ENCODE measurements at places on chromosomes 4 and X.

DNA sequence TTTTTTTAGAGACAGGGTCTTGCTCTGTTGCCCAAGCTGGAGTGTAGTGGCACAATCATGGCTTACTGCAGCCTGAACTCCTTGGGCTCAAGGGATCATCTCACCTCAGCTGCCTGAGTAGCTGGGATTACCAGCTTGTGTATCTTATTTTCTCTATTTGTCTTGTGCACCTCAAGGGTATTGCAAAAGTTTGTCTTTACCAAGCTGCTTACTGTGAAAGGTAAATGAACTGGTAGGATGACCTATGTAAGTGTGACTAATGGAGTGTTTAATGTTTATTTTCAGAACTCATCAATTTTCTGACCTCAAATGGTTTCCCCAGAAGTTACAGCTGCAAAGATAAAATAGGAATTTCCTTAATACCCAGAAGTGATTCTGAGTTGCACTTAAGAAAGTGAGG, 5.3 kb upstream of the FGA start:
- DNase-seq: no peak

DNA sequence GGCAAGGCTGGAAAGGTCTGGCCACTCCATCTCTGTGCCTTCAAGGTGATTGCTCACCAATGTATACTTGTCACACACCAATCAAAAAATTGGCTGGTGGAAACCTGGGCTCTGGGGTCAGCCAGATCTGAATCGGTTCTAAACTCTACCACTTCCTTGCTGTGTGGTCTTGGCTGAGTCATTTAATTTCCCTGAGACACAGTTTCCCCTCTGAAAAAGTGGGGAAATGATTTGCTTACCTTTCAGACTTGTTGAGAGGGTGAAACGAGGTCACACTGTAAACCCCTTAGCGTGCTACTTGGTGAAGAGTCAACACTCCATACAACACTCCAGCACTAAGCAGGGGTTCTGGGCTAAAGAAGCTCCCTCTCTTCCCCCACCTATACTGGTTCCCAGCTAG, 252.3 kb upstream of the ZIC3 start:
- DNase-seq: no peak

GRCh38 chr4:181687116-181687515, 556.1 kb upstream of the TENM3 start:
- no peak for DNase-seq

GRCh38 chrX:16617382-16617781, 32.6 kb upstream of the S100G start:
- DNase-seq: no peak

GRCh38 chr4:170736710-170737109, 647.0 kb upstream of the AADAT start:
- DNase-seq: no peak

DNA sequence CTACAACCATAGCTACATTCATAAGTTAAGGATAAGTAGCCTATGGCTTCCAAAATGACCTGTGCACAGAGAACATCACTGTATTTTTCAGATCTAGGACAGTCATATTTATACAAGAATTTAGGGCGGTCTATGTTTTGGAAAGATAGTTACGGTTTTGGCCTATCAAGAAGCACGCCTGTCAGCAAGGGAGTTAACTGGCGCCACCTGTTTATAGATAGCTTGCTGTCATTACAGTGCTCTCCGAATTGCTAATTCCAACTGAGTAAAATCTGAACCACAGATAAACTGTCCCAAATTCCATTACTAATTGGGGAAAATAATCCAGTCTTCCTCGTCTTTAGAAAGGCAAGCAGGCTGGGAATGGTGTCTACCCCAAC, 646 bp downstream of the ABCB7 start:
- DNase-seq: no peak

DNA sequence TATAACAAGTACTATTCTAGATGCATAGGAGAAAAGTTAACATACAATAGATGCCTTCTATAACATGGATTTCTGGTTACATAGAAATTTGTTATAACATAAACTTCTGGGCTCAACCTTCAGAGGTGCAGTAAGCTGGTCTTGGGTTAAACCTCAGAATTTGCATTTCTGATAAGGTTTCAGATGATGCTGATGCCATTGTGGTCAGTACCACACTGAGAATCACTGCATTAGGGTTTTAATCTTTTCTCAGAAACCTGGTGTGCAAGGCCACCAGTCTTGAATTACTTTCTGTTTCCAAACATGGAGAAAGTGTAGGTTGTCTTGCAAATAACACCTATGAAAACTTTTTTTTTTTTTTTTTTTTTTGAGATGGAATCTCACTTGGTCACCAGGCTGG, 146.2 kb downstream of the SPOCK3 start:
- DNase-seq: no peak

DNA sequence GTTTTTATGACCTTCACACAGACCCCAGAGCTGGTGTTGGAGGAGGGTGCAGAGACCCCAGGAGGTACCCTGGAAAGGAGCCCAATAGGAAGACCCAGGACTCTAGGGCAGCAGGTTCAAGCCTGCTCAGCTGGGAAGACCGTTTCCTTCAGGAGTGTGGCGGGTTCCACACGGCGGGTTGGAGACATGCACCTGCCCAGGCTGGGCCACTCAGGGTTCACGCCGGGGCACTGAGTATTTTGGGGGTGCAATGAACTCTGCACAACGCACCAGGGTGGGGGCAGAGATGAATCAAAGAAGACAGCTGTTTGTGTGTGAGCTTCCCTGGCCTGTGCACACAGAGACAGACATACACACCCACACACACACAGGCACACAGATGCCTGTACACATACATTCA, 52.5 kb upstream of the PPP2R3B start:
- no peak for DNase-seq

GRCh38 chr4:76996445-76996844, 46.9 kb downstream of the SEPTIN11 start:
- DNase-seq: no peak

- DNase-seq: no peak
Measured at GRCh38 chrX:68488657-68489056, 10.2 kb upstream of the YIPF6 start.

- DNase-seq: no peak
Measured at GRCh38 chr4:4647041-4647440, 105.2 kb upstream of the STX18 start.

GRCh38 chr4:1249731-1250526, 999 bp upstream of the CTBP1 start:
- DNase-seq: no peak

GRCh38 chrX:110698696-110699095, 96.9 kb downstream of the CHRDL1 start:
- no peak for DNase-seq

- no peak for DNase-seq
Measured at GRCh38 chr4:15348236-15348635, 79.6 kb upstream of the C1QTNF7 start.

GRCh38 chr4:117063961-117064696, 21.2 kb downstream of the TRAM1L1 start:
- DNase-seq: no peak

GRCh38 chr4:40446839-40447238, 111.7 kb downstream of the CHRNA9 start:
- DNase-seq: no peak

DNA sequence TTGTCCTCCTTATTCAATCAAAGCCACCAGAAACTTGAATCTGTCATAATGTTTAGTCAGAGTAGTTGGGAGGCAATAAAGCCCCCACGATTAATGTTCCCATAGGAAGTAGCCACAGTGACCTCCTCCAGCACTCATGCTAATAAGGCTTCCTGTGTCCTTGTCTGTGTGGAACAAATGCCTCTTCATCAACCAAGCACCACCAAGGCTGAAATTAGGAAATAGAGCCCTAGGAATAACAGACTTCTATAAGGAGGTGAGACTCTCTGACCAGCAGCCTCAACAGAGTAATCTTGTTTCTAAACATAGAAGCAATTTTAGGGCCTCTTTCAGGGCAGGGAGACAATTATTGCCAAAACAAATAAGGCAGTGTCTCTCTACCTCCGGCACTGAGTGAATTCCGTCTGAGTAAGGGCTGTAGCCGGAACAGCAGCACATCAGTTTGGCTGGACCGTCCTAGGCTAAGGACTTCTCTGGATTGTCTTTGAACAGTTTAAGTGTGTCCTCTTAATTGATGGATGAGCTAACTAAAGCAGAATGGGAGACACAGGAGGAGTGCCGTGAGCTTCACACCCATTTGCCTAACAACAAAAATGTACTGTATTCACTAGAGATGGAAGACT, 329.2 kb upstream of the HAND2 start:
- DNase-seq: no peak

GRCh38 chrX:48683411-48683982, at the start of gene WAS:
TSS of gene WAS (plus strand) at chrX:48683799. CDS start at chrX:48683854, 55 bp downstream.
- no peak for DNase-seq

DNA sequence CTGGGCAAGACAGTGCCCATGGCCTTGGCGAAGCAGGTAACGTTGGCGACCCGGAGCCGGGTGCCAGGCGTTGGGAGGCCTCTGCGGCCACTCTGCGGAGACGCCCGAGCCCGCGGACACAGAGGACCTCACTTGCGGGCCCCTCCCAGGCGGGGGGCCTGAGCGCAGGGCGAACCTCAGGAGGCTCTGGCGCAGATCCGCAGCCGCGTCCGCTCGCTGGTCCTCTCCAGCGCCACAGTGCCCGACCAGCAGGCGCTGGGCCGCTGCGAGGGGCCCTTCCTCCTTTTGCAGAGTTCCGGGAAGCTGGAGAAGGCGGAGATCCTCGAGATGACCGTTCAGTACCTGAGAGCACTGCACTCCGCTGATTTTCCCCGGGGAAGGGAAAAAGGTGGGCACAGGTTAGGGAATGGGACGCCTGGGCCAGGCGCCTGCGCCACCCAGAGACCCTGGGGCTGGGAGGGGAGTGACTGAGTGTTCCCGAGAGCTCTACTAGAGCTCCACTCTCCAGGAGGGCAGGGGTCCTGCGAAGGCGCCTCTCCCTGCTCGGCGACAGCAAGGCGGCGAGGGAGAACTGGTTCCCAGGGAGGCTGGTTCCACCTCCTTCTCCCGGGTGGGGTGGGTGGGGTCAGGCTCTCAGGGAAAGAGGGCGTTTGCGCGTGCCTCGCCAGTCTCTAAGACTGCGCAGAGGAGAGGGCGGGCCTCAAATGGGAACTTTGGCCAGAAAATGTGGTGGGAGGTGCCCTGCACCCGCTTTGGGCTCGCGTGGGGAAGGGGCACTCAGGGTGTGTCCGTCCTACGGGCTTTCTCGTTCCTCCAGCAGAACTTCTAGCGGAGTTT, 1.4 kb downstream of the HELT start:
- DNase-seq: no peak

DNA sequence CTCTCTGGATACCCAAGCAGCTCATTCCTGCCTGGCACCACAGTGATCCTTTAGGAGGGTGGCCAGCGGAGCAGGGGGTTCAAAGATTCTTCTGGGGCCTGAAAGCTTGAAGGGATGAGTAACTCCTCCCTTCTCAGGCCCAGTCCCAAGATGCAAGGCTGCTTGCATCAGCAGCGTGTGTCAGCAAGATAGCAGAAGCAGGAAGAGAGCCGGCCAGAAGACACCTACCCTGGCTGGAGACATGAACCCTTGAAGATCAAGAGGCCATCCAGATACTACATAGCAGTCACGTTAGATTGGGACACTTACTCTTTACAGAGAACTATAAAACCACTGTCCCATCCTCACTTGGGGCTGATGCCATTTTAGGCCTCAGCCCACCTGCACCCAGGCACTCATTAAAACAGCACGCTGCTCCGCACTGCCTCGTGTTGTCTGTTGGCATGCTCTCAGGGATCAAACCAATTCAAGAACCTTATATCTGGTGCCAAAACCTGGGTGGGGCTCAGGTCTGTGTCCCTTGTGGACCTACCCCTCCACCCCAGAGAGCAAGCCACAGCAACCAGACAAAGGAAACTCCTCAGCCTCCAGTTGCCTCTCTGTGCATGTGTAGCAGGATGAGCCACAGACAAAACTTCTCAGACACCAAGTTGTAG, 6.5 kb downstream of the UGT2B17 start:
- no peak for DNase-seq

DNA sequence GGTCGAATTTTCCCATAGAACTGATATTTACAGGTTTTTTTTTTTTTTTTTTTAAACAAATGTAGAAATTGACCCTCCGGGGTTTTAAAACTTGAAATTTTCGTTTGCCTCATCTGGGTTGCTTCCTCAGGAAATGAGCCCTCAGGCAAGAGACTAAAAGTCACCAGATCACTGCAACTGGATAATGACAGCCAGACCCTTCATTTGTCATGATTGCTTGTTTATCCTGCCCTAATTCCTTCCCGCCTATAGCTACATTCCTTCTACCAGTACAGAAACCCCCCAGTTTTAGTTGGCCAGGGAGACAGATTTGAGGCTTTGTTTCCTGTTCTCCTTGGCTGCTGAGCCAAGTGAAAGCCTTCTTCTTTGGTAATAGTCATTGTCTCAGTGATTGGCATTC, 44.0 kb upstream of the IGFBP7 start:
- no peak for DNase-seq

DNA sequence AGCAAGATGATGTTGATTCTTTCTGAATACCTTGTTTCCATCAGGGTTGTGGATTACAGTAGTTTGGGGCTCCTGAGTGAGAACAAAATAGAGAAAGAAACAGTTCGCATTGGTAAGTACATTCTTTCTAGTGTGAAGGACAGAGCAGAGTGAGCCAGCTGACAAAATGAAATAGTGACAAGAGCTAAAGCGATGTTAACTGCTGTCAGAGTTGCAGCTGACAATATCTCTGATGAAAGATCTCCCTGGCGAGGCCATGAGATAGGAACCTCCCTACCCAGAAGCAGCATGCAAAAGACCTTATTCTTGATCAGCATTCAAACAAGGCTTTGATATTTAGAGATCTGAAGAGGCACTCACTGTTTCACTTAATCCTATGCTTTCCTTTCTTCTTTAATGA, 258.6 kb downstream of the CAMK2D start:
- DNase-seq: no peak

GRCh38 chr4:85994576-85994975, 365.3 kb downstream of the MAPK10 start:
- DNase-seq: no peak

- DNase-seq: no peak
Measured at GRCh38 chrX:29297171-29297800, 710.0 kb downstream of the IL1RAPL1 start.

- DNase-seq: no peak
Measured at GRCh38 chrX:154308108-154308946, 12.7 kb downstream of the TKTL1 start.

- no peak for DNase-seq
Measured at GRCh38 chr4:182240161-182241130, 2.8 kb upstream of the TENM3 start.

DNA sequence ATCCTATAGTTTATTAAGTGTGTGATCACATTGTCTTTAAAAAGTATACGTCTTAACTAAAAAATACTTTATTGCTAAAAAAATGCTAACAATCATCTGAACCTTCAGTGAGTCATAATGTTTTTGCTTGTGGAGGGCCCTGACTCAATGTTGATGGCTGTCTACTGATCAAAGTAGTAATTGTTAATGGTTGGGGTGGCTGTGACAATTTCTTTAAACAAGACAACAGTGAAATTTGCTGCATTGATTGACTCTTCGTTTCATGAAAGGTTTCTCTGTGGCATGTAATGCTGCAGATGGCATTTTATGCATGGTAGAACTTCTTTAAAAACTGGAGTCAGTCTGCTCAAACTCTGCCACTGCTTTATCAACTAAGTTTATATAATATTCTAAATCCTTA, 101.4 kb upstream of the IL15 start:
- no peak for DNase-seq

GRCh38 chr4:187335339-187335738, 611.7 kb upstream of the FAT1 start:
- DNase-seq: no peak
